ENCODE measurements at places on chromosomes 7 and 10. TPM values are rescaled to one million over a fixed set of nuclear protein-coding genes. Genes with fewer than 3 reads are reported as not detected.

Gene HTR5A
- total RNA-seq: not detected

Gene LDB3
- total RNA-seq: 1.3 TPM

DNA sequence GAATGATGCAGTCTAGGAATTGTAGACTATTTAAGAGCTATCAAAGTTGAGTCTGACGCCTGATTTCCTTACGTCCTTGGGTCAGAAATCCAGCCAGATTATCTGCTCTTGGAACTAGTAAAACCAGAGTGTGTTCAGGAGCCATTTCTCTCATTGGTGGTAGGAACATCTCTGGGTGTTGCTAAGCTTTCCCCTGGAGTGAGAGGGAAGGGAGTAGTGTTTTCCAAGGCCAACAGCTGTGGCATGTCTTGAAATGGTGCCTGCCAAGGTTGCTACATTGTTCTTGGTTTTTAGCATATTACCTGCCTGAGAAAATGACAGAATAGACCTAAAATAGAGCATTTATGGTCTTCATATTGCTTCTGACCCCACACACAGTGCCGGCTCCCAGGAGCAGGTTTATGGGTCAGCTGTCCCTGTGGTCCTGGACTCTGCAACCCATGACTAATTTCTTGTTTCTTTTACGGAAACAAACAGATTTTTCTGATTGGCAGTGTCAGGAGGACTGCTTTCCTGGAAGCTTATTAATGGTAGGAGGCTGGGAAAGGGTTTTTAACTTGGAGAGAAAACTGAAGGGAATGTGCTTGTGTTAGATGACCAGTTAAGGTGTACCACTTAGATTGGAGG lies 17.5 kb downstream of the GBF1 start:
- no peaks in the 10 kb centered on the region for H3K36me3 ChIP-seq
- H3K27ac ChIP-seq: no peak overlapping the region
- no peaks in the 10 kb centered on the region for H3K4me1 ChIP-seq
- H3K27me3 ChIP-seq: no peaks in the 10 kb centered on the region

- no peak for DNase-seq
- no peaks in the 10 kb centered on the region for H3K27me3 ChIP-seq
- H3K4me1 ChIP-seq: no peaks in the 10 kb centered on the region
- no peaks in the 10 kb centered on the region for H3K36me3 ChIP-seq
- H3K4me3 ChIP-seq: no peak overlapping the region
These were observed 153.4 kb upstream of the GDF10 start for GRCh38 chr10:47146572-47146971.

GRCh38 chr10:104413528-104413927 lies 59.9 kb downstream of the CFAP58 start:
- no peaks in the 10 kb centered on the region for H3K36me3 ChIP-seq
- no peak for DNase-seq
- H3K4me1 ChIP-seq: no peaks in the 10 kb centered on the region
- H3K27me3 ChIP-seq: no peaks in the 10 kb centered on the region
- H3K27ac ChIP-seq: no peak overlapping the region

DNA sequence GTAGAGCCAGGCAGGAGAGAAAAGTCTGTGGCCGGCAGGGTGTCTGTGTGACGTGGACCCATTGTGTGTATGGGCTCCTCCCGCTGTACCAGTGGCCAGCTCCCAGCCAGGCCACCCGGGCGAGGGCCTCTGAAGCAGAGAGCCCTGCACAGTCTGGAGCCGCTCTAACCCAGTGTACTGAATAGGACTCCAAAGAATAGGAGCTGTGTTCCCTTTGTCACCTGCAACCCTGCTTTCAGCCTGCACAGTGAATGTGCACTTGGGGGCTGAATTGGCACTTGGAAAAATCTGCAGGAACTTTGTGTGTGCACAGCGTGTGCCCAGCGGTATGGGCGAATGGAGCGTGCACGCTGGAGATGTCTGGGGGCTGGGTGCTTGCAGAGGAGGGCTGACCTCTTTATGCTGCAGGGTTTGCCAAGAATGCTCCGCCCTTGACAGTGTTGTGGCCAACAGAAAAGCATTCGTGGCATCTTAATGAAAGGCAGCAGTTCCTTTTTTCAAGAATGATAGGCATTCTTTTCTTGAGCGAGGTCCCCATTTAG lies 216.2 kb downstream of the AUTS2 start:
- H3K4me1 ChIP-seq: no peaks in the 10 kb centered on the region
- peak overlapping the region; percentile 78 for H3K27ac ChIP-seq
- peak; percentile 44 for DNase-seq
- no peaks in the 10 kb centered on the region for H3K27me3 ChIP-seq
